ENCODE measurements at places on chromosomes 6 and 20.

DNA sequence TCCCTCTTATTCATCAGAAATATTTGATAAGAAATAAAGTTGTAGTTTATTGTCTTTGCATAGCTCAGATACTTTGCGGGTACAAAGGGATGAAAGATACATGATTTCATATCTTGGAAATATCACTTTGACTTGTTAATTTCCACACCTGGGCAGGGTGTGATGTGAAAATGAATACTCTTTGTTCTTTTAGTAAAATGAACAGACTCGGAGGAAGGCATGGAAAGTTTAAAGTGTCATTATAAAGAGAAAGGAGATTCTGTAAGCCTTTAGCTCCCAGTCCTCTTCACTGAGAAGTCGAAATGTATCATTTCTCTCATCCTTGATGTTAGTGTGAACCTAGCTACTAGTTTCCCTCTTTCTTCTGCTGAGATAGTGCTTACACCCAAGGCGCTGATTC, 36.7 kb upstream of the AKIRIN2 start:
- no peak for DNase-seq

DNA sequence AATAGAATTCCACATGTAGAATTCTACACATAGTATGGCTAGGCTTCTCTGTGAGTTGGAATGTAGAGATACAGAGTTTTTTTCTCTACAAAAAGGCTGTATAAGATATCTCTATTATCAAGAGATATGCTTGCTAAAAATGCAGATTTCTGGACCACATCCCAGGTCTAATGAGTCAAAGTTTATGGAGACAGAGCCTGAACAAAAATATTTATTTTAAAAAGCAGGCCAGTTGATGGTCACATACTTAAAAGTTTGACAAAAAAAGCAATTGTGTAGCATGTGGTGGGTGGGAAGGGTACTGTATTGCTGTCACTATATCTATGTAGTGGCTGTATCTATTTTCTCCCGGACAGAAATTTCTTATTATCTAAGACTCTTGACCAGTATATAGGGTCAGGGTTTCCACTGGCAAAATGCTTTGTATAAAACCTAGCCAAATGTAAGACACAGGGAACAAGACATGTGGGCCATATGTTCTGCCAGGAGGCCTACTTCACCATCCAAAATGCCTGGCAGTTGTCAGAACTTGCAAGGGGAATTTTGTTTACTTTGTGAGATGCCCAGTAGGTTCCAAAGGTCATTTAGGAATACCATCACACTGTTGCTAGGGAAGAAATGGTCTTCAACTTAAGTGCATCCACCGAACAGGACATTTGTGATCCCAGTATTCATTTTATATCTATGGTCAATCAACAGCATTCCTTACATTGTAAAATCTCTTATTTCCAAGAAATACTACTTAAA, 60.6 kb downstream of the SHPRH start:
- DNase-seq = no peak

DNA sequence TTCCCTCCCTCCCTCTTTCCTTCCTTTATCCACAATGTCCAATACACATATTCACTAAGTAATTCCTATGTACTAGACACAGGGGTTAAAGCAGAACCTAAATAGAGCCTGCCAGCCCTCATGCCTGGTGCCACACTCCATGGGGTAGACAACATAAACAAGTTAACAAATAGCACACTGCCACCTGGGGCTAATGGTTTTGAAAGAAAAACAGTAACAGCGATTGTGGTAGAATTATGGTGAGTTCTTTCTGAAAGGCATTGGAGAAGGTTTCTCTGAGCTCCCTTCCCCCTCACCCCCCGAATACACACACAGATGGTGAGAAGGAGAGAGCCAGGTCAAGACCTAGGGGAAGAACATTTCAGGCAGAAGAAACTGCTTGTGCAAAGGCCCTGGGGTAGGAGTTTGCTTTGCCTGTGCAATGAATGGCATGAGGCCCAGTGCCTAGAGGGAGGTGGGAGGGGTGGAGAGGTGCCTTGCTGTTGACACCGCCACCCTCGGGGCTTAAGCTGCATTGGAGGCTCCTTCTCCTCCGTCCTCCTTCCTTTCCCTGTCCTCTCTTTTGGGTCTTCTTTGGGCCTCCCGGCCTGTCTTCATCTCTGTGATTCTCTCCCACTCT, 502.4 kb upstream of the SULF2 start:
- no peak for DNase-seq

DNA sequence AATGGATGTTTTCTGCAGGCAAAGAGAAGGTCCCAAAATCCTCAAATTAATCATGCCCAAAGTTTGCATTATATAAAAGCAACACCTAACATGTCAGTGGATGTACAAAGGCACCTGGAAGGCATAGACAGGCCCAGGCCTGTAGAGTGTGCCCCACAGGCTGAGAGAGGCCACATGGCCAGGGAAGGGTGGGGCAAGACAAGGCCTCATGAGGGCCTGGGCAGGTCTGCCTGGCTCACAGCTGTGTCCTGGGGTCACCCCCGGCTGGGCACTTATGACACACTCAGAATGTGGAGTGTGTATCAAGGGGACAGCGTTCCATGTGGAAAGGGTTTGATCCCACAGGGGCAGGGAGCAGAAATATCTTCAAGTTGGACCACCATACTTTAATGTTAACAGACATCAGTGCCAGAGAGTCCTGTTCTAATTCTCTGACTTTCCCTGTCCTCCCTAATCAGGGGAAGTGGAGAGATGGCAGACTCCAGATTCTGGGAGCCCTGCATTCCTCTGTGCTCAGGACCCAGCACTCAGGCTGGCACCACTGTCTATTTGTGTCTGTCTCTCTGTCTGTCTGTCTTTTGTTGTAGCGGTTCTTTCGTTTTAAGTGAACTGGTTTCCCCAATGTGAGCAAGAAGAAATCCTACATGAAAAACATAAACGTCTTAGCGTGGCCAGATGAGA, 178.3 kb upstream of the FOXA2 start:
- DNase-seq = no peak

DNA sequence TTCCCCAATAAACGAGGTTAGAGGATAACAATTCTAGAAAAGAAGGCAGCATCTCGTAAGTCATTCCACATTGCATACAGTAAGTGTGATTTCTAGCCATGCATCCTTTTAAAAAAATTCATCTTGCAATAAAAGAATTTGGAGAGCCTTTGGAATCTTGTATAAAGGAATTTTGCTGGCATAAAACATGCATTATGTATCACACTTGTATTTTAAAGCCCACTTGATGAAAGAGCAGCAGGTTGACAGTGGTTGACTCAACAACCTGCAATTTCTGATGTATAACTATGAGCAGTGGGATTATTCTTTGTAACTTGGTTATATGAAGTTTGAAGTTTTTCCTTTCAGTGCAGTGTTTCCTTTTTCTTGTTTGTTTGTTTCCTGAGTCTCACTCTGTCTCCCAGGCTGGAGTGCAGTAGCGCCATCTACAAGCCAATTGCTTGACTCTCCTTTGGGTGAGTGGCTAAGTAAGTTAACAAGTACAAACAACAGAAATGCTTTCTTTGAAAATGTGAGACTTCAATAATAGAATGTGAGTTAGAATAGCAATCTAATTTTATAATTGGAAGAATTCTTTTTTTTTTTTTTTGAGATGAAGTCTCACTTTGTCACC, 39.9 kb downstream of the JARID2 start:
- peak; percentile 31 for DNase-seq

DNA sequence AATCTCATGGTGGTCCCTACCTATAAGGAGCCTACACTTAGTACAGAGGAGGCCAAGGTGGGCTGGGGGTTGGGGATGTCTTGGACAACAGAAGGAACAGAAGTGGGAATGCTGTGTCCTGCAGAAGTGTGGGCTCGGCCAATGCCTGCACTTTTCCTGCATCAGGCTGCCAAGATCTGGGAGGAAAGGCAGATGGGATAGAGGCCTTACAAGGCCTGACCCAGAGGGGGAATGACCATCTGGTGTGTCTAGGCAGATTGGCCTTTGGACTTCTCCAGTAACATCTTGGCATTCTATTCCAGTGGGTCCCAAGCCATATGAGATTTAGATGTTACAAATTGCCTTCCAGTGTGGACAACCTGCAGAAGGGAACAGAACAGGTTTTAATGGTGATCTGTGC, 124.7 kb upstream of the GPR6 start:
- DNase-seq = no peak
